ENCODE measurements at places on chromosomes 1 and 21.
A peak's percentile ranks its signal among the peaks of the same experiment; 100 is the strongest.

DNA sequence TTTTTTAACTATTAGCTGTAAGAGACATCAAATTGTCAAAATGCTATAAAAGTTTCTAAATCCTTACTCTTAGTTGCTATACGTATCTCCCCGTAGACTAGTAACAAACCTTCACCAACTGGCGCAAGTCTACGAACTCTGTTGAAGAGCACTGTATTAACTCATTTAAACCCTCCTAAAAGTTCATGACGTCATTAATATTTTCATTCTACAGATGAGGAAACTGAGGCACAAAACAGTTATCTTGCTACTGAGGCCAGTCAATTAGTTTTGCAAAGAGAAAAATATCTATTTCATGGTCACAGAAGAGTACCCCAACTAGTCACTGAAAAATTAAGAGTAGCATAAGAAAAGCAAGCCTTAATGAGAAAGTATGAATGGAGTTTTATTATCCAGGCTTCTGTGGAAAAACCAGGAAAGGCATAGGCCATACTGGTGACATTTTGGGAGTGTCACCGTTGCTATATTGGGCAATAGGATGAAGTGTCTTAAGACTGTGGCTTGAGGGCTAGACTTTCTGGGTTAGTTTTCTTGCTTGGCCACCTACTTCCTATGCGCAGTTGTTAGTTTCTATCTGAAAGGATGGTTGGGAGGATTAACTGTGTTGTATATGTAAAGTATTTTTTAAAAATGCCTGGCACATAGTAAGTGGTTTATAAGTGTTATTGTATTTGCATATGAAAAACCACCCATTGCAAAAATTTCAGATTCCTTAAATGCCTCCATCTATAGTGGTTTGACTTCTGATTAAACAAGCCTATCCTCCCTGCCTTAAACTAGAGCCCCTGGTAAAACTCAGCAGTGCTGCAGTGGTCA, 52.4 kb upstream of the SYT14 start:
- DNase-seq: no peak

GRCh38 chr1:5565281-5566125, 426.7 kb downstream of the NPHP4 start:
- DNase-seq: no peak

DNA sequence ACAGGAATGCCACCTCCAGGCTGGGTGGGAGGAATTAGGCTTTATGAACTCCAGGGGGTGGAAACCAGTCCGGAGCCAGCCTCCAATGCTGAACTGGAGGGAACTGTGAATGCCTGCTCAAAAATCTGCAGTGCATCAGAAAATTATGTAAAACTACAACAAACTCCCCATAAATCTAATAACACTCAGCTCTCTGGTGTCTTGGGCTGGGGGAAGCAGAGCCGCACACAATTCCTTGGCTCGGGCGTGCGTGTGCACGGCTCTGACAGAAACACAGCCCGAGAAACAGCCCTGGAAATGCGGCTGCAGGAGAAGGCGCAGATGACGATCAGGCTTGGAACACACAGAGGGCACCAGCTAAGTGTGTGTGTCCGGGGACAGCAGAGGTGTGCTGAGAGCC, 127.6 kb upstream of the VAMP3 start:
- DNase-seq: peak; percentile 12

DNA sequence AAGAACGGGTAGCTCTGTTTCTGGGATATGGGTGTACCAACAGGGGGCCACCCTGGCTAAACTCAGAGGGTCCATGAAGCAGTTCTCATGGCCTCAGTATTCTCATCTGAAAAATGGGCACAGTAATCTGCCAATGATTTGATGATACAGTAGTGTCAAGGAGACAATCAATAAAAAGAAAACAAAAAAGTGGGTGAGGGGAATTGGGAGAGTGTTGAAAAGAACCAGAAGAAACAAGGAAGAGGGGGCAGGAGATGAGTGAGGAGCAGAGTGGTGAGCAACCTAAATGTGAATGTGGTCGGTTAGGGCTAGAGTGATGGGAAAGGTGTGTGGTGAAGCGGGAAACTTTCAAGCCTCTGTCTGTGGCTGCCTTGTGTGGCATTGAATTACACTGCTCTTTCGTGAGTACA, 2.0 kb downstream of the SLAMF7 start:
- no peak for DNase-seq

GRCh38 chr1:95323123-95323522, 89.1 kb downstream of the RWDD3 start:
- DNase-seq: peak; percentile 19

- no peak for DNase-seq
Observed at GRCh38 chr1:63317817-63318152, 4.6 kb upstream of the FOXD3 start.

- DNase-seq: no peak
Observed at GRCh38 chr1:169623132-169623926, 6.6 kb downstream of the SELP start.

DNA sequence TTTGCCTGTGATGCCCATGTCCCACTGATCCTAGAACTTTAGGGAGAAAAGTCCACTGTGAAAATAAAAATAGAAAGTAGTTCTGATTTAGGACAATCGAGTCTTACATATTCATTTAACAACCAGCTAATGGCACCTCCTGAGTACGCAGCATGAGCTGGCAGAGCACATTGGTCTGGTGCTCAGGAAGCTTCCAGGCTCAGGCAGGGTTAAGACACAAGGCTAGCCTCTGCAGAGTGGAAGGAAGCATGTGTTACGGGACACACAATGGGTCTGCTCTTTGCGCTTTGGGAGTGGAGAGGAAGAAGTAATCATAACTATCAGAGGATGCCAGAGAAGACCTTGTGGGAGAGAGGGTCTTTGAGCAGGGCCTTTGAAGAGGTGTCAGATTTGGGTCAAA, 4.2 kb upstream of the KLHDC8A start:
- DNase-seq: no peak

GRCh38 chr21:36945496-36946138, 20.9 kb downstream of the HLCS start:
- DNase-seq: no peak

GRCh38 chr1:38028105-38028591, 15.6 kb downstream of the UTP11 start:
- no peak for DNase-seq

- DNase-seq: no peak
Observed at GRCh38 chr1:223244366-223245103, 101.5 kb upstream of the TLR5 start.

DNA sequence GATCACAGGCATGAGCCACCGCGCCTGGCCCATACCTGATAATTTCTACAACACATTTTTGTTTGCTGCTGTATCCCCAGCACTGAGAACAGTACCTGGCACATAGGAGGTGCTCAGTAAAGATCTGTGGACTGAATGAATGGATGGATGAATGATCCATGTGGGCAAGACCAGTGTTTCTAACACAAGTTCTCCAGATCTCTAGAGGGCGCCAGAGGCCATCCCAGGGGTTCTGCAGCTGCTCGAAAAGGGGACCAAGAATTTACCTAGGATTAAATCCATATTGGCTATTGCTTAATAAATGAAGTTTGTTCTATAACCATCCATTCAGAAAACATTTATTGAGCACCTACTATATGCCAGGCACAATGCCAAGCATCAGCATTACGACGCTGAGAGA, 167.7 kb downstream of the ACTL8 start:
- DNase-seq: peak; percentile 36

GRCh38 chr1:107748531-107748930, 216.4 kb downstream of the VAV3 start:
- DNase-seq: peak; percentile 28

GRCh38 chr1:93346421-93346993, 800 bp downstream of the DR1 start:
- peak; percentile 17 for DNase-seq

DNA sequence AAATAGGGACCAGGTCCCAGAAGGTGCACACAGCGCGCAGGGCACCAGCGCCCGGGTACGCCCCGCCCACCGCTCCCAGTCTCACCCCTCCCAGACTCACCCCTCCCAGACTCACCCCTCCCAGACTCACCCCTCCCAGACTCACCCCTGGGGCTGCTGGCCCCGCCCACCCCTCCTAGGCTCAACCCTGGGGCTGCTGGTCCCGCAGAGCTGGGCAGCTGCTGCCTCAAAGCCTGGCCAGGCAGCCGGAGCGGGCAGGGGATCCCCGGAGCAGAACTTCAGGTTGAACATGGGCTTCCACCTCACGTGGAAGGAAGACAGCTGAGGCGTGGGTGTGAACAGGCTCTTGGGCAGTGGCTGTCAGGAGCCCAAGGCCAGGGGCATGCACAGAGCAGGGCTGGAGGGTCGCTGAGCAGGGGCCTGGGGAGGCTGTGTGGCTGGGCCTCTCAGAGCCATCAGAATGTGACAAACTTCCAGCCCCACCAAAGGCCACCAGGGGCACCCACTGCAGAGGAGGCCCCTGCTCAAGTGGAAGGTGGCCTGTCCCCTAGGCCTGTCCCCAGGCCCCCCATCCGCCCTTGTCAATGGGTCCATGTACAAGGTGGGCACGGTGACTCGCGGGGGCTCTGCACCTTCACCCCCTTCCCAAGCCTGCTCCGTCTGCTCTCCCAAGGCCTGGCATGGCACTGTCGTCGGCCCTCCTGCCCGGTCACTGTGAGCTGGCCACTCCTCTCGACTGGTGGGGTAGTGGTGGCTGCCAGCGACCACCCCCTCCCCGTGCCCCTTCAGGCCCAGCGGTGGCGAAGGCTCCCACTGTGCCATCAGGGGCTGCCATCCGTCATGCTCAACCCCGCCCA, 20.4 kb upstream of the SUMO3 start:
- DNase-seq: no peak

- DNase-seq: no peak
Observed at GRCh38 chr1:105914403-105914802, 1142.1 kb upstream of the PRMT6 start.

DNA sequence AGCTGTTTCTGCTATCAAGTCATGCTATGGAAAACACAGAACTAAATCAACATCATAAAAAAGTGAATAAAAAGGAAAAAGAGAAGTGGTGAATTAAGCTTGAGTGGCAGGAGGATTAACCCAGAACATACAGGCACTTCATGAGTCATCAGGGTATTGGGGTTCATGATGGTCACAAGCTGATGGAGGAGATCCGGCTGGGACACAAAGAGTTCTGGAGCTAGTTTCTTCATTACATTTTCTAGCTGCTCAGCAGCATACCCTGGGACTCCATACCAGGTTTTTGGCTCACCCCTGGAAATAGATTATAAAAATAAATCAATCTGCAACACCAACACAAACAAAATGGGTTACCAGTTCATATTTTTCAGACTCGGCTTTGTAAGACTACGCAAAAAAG, 42.5 kb upstream of the SYT2 start:
- DNase-seq: no peak

- DNase-seq: no peak
Observed at GRCh38 chr21:42396799-42397745, 1.2 kb upstream of the TMPRSS3 start.

DNA sequence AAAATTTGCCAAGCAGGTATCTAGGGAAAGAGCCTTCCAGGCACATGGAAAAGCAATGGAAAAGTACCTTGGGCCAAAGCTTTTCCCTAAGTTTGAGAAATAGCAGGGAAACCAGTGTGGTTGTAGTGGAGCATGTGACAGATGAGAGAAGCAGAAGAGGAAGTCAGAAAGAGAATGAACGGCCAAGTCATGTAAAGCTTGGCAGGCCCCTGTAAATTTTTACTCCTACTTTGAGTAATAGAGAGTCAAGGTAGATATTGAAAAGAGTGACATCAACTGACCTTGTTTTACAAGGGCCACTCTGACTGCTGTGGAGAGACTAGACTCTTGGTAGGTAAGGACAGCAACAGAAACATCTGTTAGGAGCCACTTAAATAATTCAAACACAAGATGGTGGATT, 180.9 kb upstream of the PRMT6 start:
- DNase-seq: no peak

DNA sequence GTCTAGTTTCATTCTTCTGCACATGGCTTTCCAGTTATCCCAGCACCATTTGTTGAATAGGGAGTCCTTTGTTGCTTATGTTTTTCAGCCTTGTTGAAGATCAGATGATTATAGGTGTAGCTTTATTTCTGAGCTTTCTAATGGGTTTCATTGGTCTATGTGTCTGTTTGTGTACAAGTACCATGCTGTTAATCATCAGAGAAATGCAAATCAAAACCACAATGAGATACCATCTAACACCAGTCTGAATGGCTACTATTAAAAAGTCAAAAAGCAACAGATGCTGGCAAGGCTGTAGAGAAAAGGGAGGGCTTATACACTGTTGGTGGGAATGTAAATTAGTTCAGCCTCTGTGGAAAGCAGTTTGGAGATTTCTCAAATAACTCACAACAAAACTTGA, 321.5 kb upstream of the PTBP2 start:
- no peak for DNase-seq

GRCh38 chr1:112761714-112762480, 46.8 kb upstream of the PPM1J start:
- DNase-seq: no peak

DNA sequence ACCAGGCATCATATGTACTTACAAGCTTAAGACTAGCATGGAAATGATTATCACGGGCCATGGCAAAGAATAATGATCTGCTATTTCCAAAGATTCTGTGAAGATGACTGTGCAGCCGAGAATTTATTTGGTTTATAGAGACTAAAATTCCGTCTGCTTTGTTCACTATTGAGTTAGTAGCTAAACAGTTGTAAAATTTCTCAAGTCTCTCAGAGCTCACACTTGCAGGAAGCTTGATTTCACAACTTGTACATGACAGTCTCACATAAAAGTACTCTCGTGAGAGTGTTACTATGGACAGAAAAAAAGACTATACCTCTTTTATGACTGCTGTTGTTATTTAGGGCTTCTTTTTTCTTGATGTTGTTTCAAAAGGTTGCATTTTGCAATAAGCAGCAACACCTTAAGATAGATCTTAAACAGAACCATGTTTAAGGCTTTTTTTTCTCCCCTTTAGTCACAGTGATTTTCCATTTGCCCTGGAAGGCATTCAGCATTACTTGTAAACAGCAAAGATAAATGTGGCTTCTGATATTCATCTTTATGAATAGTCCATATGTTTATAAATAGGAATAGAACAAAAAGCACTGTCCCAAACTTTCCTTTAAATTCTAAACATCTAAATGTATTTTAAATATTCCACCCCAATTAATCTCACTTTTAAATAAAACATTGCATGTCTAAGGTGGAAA, 24.8 kb downstream of the ST6GALNAC5 start:
- peak; percentile 59 for DNase-seq

DNA sequence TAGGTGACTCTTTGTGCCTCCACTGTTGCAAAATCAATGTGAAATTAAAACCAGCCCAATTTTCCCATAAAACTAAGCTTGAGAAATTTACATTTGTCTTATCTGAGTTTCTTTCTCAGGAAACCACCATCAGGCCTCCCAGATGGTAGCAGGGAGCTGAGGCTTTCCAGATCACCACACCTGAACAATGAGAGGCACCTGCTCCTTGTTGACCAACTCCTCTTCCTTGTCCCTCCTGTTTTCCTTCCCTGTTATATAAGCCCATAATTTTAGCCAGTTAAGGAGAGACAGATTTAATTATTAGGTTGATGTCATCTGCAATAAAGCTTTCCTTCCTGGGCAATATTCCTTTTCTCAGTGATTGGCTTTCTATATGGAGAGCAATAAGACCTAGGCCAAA, 32.0 kb upstream of the C1orf185 start:
- no peak for DNase-seq

GRCh38 chr1:58893257-58893869, 109.5 kb upstream of the JUN start:
- no peak for DNase-seq
